Germinal center (tissue), 1 donor: ENCODE measurements at places on chromosomes 11 and 22.

- DNase-seq, result no peak
These were observed 4.8 kb downstream of the P4HA3 start for GRCh38 chr11:74306435-74307175.

GRCh38 chr22:49966774-49967705, 6.5 kb downstream of the PIM3 start:
- DNase-seq, result peak; percentile 68

- DNase-seq, result peak; percentile 52
These were observed 1.2 kb downstream of the BID start for GRCh38 chr22:17772958-17773605.

DNA sequence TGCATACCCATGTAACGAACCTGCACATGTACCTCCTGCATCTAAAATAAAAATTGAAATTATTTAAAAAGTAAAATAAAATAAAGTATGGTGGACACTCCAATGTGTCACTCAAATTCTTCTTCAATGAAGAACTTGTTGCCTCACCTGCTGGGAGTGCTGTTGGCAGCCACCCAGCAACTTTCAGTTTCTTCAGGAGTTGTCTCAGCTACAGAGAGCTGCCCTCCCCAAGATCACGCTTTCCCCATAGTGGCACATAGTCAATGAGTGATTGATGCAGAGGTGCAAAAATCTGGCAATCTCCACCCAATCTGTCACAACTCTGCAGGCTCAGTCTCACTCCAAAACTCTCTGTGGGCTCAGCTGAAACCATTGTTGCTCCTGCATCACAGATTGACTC, 92.3 kb upstream of the C11orf87 start:
- DNase-seq, result no peak

DNA sequence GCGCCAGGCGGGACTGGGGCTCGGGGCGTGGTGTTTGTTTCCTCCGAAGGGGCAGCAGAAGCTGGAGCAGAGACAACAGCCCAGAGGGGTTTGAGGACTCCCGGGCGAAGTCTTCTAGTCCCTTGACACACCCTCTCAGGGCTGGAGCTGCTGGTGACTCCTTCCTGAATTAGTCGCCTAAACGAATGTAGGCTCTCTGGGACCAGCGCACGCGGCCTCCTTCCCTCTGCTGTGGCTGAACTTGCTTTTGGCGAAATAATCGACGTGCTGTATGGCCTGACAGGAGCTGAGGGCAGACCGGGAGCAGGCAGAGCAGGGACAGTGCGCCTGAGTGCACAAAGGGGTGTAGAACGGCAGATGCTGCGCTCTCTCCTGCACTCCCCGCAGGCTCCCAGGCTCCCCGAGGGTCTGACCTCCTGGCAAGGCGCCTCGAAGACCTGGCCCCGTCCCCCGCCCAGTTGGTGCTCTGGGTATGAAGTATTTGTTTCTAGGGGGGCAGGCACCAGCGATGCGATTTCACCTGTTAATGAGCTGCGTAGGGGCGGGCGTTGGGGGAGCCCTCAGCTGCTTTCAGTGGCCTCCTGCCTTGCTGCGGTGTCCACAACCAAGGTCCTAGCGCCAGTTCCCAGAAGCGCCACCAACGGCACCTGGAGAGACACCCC, 5.3 kb downstream of the SLC17A6 start:
- DNase-seq, result no peak

- DNase-seq, result no peak
These were observed 962.9 kb downstream of the BRD1 start for GRCh38 chr22:48864748-48865147.

GRCh38 chr22:39773976-39774539, 119.5 kb downstream of the ENTHD1 start:
- peak; percentile 25 for DNase-seq

DNA sequence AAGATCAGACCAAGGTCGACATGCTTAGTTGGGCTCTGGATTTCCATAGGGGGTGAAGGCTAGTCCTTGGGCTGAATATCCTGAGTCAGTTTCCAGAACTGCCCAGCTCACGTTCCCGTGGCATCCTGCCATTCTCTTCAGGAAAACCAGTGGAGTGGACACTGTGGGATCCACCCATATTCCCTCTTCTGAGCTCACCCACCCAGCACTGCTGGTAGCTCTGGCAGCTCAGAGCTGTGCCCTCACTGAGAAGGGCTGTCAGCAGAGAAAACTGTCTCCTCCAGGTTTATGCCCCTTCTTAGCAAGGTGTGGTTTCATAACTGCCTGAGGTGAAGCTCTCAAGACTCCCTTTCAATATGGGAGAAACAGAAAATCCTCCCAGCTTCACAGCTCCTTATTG, 111.7 kb downstream of the GGTLC2 start:
- no peak for DNase-seq

- DNase-seq, result no peak
These were observed 28.5 kb downstream of the CUL5 start for GRCh38 chr11:108037211-108037610.

DNA sequence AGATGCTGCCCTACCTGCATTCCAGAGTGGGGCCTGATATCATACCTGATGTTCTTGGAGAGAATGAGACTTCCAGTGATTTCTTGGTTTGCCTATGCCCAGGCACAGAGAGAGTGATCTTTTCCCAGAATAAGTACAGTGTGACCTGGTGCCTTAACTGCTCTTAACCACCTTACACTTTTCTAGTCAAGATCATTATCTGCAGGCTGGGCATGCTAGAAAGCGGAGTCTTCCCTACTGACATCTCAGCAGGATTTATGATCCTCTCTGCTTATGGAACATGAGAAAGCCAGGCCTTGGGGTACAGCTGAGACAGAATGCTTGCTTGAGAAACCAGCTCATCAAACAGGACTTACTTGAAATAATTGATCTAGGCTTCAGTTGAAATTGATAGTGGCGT, 53.1 kb downstream of the APIP start:
- DNase-seq, result no peak

GRCh38 chr11:90468923-90469322, 246.1 kb upstream of the CHORDC1 start:
- no peak for DNase-seq

GRCh38 chr11:79208126-79208525, 232.7 kb downstream of the TENM4 start:
- no peak for DNase-seq

- DNase-seq, result no peak
These were observed 36.3 kb downstream of the PDE2A start for GRCh38 chr11:72637926-72638325.
